Hematopoietic multipotent progenitor cell treated with erythropoietin and hydrocortisone succinate and interleukin-3 and kit ligand, for 6 days (in vitro differentiated cells): ENCODE measurements at places on chromosomes 4 and X.

- DNase-seq, result no peak
Observed at GRCh38 chr4:78758085-78758484, 18.1 kb upstream of the BMP2K start.

DNA sequence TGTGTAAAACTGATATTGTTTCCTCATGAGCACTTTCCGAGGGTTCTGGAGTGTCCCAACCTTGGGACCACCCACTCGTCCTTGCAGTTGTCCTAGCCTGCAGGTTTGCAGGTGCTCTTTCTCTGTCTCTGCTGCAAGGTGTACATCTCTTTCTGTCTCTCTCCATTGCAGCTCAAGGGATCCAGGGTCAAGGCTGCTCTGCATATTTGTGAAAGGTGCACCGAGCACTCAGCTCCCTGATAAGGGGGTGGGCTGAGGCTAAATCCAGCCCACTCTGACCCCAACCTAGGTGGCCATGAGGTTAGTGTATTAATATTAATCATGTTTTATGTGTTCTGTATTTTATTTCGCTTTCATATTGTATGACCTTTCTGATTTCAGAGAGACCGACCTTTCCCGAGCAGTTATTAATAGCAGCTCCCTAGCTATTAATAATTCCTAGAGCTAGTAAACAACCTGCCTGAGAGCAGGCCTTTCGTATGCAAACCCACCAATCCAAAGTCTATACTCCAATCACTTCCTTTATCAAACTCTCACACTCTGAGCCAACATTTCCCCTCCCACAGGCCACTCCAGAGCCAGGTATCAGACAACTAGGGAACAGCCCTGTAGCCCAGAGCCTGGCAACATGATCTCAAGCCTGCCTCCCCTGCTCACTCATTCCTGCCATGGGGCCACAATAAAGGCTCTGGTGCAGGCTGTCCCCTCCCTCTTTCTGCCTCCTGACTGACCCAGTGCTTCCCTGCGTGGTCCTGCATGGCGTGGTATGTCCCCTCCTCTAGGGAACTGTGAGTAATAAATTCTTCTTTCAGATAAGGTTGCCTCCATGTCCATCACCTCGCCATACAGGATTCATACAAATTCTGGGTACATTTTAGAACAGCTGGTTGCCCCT is 73.9 kb downstream of the SLC2A9 start:
- no peak for DNase-seq

DNA sequence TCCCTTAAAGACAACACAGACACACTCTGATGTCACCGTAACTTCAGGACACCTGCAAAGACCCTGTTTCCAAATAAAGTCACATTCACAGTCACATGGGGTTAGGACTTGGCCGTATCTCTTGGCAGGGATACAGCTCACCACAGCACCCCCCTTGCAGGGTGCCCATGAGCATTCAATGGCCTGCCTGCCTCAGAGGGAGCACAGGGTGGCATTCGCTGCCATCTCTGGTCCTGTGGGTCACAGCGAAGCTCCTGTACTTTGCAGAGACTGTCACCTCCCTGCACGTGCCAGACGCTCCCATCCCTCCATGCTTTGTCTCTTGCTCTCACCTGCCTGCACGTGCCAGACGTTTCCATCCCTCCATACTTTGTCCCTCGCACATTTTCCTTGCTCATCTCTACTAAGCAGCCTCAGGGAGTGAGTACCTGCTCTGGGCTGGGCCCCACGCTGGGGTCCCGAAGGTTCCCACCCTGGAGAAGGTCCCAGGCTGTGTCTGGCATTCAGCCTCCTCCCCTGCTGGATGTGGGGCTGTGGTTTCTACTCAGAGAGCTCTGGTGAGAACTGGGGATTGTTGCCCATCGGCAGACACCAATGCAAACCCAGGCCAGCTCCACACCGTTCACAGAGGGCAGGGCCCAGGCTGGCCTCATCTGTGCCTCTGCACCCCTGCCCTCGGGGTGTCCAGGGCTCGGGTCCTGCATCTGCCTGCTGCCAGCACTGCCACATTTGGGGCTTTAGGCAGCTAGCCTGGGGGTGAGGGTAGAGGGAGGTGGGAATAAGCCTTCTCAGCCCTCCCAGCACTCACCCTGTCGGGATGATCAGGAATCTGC is 15.8 kb downstream of the HTRA3 start:
- DNase-seq, result no peak

DNA sequence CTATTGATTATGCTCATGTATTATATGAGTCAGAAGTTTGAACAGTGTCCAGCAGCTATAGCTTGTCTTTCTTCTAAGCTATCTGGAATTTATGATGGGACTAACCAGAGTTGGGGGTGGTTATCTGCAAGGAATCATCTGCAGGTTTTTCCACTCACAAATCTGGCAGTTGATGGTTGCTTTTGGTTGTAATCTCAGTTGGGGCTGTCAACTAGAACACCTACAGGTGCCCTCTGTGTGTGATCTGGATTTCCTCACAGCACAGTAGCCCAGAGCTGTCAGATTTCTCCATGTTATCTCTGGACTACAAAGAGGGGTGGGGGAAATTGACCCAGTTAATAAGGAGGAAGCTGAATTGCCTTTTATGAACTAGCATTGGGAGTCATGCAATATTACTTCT is 51.4 kb upstream of the MAP9 start:
- no peak for DNase-seq

DNA sequence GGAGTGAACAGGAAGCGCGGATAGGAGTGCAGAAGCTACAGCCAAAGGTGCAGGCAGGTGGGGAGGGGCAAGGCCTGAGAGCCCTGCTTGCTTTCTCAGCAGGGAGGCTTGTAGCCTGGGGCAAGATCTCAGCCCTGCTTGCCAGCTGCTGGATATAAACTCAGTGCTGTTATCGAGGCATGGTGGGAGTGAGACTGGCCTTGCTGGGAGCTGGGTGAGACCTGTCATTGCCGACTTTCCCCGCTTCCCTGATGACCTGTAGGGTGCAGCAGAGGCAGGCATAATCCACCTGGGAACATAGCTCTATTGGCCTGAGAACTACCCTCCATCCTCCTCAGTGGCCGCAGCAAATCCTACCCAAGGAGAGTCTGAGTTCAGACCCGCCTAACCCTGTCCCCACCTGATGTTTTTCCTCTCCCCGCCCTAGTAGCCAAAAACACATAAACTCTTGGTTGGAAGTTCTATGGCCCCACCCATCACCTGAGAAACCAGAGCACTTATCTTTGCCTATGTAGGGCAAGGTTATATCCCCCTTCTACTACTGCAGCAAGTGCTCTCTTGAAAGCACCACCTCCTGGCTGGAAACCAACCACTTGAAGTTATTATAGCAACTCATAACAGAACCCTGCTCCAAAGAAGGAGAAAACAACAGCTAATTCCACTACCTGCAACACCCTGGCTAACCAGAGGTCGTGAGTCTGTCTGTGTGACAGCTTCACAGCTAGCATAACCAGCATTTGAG is 80.7 kb downstream of the FHIP1A start:
- DNase-seq, result no peak

- peak; percentile 26 for DNase-seq
Observed at GRCh38 chrX:15310117-15310516, 5.3 kb downstream of the ASB11 start.

DNA sequence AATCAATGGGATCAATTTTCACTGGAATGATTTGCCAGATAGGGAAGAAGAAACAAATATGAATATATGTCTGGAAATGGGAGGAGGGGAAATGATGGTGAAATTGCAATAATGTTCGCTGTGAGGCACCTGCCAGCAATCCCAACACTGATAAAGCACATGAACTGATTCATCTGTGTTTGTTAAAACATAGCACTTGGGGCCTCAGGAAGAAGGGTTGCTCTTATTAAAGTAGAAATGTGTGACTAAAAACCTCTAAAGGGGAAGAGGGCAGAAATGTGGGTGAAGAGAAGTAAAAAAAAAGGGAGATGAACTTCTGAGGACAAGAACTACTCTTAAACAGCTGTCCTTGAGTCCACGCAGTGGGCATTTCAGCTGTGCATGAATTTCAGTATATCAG is 101.4 kb downstream of the C4orf51 start:
- no peak for DNase-seq

DNA sequence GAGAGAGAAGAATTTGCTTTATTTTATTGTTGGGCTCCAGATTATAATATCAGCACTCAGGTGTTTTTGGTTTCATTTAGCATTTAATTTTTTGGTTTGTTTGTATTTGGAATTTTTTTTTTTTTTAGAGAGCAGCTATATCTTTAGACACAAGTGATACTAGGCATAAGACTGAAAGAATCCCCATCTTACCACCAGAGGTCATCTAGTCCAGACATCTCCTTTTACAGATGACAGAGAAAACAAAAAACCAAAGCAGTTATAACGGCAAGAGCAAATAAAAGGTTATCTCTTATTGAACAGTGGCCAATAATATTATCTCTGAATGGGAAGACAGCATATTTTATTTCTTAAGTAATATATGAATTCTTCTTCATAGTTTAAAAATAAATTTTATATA is 22.8 kb downstream of the USP38 start:
- peak; percentile 63 for DNase-seq

- DNase-seq, result peak; percentile 2
Observed at GRCh38 chrX:135890087-135890585, 3.1 kb downstream of the CT45A10 start.

- no peak for DNase-seq
Observed at GRCh38 chr4:13905543-13905942, 278.0 kb upstream of the BOD1L1 start.

- no peak for DNase-seq
Observed at GRCh38 chr4:156495091-156495490, 476.5 kb downstream of the PDGFC start.

- no peak for DNase-seq
Observed at GRCh38 chrX:116272322-116272721, 101.8 kb downstream of the AGTR2 start.

DNA sequence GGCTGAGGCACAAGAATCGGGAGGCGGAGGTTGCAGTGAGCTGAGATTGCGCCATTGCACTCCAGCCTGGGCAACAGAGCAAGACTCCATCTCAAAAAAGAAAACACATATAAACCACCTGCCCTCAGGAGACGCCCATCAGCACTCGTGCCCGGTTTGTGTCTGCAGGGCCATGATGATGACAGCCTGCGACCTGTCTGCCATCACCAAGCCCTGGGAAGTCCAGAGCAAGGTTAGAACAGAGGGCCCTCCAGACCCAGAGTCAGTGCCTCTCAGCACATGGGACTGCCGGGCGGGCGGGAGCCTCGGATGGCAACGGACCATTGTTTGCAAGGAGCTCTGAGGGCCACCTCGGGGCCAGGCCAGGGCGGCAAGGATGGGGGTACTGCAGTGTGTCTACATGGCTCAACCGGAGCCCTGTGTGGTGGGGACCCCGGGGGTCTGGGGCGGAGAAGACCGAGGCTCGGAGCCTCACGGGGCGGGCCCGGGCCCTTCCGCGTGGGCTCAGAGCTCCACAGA is 9.3 kb downstream of the ATP5ME start:
- DNase-seq, result no peak

- DNase-seq, result no peak
Observed at GRCh38 chrX:129193357-129193756, 329.9 kb downstream of the SMARCA1 start.
